Activated naive CD4-positive, alpha-beta T cell treated with Interleukin-2 at 50 U/mL for 16 hours (primary cell): ENCODE measurements at places on chromosomes 11 and 22.

DNA sequence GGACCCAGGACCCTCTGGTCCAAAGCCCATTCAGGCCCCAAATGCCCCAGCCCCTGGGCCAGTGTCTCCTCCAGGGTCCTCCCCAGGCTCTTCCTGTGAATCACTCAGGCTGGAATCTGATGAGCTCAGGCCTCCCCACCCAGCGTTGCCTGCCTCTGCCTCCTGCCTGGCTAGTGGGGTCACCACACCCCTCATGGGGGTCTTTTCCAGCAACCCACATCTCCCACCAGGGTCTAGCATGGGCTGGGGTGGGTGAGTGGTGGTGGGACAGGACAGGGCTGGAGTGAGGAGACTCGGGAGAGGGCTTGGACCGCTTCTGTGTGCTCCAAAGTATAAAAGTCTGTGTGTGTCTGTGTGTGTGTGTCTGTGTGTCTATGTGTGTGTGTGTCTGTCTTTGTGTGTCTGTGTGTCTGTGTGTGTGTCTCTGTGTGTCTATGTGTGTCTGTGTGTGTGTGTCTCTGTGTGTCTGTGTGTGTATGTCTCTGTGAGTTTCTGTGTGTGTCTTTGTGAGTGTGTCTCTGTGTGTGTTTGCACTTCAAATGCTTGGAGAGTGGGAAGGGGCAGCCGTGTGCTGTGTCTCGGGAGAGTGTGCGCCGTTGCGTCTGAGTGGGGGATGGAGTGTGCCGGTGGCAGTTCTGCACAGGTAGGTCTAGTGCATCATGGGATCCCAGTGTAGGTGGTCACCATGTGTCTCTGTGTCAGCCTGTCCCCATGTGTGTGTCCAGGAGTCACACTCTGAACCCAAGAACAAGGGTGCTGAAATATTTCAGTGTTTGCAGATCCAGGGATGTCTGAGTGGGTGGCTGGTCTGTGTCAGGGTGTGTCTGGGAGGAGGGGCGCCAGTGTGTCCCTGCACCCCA, 8.8 kb downstream of the RIN1 start:
- DNase-seq = no peak

GRCh38 chr22:36352803-36353507, 34.8 kb downstream of the MYH9 start:
- no peak for DNase-seq

GRCh38 chr22:18060646-18061620, 16.9 kb upstream of the PEX26 start:
- DNase-seq = no peak

DNA sequence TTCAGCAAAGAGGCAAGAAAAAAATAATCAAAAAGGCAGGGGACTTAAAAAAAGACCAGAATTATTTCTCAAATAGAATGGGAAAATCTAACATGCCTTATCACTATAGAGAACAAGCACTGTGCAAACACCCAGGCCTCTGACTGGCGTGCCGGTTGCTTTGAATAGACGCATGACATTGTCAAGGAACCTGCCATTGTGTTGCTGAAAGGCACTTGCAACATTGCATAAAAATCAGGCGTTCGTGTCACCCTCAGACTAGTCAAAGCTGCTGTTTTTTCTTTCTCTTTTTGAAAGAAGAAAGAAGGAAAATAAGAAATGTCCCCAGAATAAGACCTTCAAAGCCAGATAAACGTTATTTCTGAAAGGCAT, 549.3 kb upstream of the CADM1 start:
- no peak for DNase-seq

GRCh38 chr11:95897731-95898130, 26.2 kb downstream of the MTMR2 start:
- no peak for DNase-seq

DNA sequence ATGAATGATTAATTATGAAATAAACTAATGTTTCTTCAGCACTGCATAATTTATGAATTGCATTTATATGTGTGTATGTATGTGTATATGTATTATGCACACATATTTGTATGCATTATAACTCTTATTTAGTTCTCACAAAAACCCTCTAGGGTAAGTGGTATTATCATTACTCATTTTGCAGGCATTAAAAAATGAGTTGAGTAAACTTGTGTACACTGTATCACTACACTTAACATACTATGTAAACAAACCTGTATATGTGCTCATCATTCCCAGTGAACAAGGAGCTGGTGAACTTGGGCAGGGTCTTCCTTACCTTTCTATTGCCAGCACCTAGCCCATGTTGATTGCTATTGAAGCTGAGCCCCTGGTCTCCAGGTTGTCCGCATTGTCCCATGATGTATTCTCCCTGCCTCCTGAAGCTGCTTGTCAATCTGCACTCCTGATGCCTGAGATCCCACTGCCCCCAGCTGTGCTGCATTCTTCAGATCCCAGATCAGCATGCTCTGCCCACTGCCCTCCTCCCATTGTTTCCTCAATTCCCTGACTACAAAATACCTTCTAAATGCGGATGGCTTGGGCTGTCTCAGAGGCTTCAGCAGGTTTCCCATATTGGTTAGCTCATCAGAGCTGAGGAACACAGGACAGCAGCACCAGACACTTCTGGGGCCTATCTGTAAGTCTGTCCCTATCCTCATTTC, 267.9 kb upstream of the SESN3 start:
- DNase-seq = no peak

- DNase-seq = no peak
These were observed 25.4 kb upstream of the MUC5B start for GRCh38 chr11:1197431-1197885.

DNA sequence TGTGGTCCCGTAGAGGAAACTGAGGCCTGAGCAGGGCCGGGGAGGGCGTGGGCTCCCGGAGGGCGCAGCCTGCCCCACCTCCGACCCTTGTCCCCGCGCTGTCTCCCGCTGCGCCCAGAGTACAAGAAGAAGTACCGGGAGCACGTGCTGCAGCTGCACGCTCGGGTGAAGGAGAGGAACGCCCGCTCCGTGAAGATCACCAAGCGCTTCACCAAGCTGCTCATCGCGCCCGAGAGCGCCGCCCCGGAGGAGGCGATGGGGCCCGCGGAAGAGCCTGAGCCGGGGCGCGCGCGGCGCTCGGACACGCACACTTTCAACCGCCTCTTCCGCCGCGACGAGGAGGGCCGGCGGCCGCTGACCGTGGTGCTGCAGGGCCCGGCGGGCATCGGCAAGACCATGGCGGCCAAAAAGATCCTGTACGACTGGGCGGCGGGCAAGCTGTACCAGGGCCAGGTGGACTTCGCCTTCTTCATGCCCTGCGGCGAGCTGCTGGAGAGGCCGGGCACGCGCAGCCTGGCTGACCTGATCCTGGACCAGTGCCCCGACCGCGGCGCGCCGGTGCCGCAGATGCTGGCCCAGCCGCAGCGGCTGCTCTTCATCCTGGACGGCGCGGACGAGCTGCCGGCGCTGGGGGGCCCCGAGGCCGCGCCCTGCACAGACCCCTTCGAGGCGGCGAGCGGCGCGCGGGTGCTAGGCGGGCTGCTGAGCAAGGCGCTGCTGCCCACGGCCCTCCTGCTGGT, 1.9 kb downstream of the NLRP6 start:
- DNase-seq = peak; percentile 48

DNA sequence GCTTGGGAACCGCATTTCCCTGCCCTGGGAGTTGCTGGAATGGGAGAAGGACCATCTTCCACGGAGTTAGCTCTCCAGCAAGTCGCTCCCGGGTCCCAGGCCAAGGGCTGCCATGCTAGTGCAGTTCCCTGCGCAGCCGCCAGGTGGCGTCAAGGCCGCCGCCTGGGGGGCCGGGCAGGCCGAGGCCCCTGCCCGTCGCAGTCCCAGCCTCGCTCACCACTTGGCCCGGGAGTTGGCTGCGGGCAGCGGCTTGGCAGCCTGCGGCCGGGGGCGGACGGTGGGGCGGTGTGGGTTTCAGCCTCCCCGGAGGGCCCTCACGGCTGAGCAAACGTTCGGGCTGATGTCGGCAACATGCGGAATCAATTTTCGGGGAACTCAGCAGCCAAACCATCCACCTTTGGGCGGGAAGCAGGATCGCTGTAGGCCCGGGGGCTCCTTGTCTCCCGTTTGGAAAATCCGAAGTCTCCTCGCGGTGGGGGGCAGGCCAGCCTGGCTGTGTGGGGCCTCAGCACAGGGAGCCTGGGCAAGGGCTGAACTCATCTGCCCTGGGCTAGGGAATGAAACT, 415.1 kb downstream of the SOX6 start:
- DNase-seq = no peak

- no peak for DNase-seq
These were observed 198.4 kb upstream of the NTM start for GRCh38 chr11:131172011-131172410.

- DNase-seq = no peak
These were observed 22.2 kb downstream of the TREH start for GRCh38 chr11:118657238-118657637.

GRCh38 chr11:100562128-100562527, 125.0 kb upstream of the ARHGAP42 start:
- DNase-seq = no peak

DNA sequence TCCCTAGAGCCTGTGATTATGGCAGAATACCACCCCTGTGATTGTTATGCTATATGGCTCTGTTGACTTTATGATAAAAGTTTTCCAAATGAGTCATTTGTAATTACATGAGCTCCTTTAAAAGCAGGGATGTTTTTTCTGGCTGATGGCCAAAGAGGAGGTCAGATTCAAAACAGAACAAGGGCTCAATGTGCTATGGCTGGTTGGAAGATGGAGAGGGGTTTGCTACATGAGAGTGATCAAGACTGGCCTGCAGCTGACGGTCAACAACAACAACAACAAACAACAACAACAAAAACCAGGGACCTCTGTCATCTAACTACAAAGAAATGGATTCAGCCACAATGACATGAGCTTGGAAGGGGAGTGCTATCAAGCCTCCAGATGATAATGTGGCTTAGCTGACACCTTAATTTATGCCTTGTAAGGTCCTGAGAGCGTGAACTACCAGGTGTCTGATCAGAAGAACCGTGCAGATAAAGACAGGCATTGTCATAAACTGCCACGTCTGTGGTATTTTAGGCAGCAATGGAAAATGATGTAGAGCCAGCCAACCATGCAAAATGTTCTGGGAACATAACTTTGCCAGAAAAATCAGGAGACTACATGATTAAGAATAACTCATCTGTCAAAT, 47.2 kb downstream of the PIWIL3 start:
- DNase-seq = no peak

DNA sequence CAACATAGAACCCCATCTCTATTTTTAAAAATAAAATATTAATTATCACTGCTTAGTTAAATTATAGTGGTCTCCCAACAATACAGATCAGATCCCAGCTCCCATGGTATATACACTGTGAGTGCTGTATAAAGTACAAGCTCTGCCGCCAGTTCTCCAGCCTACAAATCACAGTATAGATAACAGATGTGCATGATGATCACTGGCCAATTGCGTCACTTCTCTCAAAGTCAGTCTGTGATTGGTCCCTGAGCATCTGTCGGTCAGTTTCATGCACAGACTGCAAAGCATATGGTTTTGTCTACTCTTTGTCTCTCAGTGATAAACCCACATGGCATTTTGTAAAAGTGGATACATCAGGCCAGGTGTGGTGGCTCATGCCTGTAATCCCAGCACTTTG, 15.7 kb downstream of the PPARA start:
- DNase-seq = no peak

GRCh38 chr22:24455039-24455438, 27.6 kb downstream of the ADORA2A start:
- DNase-seq = no peak

DNA sequence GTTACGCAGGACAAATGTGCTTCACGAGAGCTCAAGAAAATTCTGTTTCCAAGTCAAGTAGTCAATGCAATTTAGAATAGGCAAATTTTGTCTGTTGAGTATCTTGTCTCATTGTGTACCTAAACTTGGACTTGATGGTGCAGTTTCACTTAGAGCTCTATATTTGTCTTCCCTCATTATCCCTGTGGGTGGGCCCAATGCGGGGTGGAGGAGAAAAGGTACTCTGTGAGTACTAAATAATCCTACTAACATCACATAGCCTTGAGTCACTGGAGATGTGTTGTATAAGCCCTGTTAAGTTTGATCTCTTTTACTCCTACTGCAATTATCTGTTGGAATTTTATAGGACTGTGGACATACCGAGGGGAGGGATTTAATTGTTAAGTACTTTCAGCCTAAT, 331.2 kb downstream of the METTL15 start:
- no peak for DNase-seq

GRCh38 chr11:8832571-8833260, 78.3 kb upstream of the AKIP1 start:
- DNase-seq = no peak

GRCh38 chr22:46824344-46824909, 62.0 kb downstream of the TBC1D22A start:
- no peak for DNase-seq

GRCh38 chr11:9625728-9626127, 38.1 kb upstream of the SWAP70 start:
- no peak for DNase-seq

DNA sequence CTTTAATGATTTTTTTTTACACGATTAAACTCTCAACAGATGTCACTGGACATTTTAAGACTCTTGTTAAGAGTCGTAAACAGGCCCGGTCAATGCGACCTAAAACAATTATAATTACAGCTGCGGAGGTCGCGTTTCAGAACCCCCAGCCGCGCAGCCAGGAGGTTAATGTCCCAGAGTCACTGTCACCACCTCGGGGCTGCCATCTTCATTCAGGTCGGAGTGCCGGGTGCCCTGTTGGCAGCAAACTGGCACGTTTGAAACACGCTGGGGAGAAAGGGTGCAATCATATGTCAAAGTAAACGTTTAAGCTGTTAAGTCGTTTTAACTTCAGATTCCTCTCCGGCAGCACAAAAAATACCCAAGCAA, 711 bp upstream of the PHF21B start:
- no peak for DNase-seq

DNA sequence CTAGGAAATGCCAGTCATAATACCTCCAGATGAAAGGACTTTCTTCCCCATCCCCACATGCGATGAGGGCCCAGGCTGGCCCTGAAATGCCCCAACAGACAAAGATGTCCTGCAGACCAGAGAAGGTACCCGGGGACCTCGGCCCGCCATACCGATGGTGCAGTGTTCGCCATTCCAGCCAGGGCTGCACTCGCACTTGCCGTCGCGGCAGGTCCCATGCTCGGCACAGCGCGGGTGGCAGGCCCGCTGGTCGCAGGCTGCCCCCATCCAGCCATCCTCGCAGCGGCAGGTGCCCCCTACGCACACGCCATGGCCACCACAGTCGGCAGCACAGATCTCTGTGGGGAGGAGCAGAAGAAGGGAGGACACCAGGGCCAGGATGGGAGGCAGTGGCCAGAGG, 212.1 kb upstream of the NARS2 start:
- no peak for DNase-seq

- no peak for DNase-seq
These were observed 2.0 kb downstream of the SYNGR1 start for GRCh38 chr22:39351689-39352214.

DNA sequence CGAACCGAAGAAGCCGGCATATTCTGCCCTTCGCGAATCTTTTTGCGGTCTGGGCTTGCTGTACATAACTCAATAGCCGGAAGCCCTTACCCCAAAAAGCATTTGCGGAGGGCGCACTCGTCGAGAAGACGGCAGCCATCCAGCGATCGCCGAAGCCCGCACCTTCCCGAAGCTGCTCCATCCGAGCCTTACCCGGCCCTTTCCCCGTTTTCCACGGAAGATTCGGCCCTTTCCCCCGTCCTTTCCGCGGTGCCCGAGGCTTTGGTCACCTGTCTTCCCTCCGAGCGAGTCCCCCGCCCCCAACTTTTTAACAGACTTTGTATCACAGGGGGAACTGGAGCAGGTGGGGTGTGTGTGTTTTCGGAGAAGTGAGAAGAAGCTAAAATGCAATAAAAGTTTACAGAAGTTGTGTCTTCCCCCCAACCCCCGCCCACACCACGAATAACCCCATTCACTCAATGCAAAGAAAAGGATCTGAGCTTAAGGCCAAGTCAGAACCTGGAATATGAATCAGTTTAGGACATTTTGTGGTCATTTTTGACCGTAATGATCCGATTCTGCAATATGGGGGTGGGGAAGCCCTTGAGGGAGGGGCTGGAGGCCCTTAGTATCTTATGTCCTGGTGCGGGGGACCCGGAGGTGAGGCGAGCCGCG, 99.0 kb upstream of the HSD17B12 start:
- DNase-seq = no peak
